Stimulated activated CD8-positive, alpha-beta memory T cell treated with anti-CD3 and anti-CD28 coated beads, Interleukin-7, amount 100 ng/mL, for 1 hour (primary cell): ENCODE measurements at places on chromosomes 12 and 14.

DNA sequence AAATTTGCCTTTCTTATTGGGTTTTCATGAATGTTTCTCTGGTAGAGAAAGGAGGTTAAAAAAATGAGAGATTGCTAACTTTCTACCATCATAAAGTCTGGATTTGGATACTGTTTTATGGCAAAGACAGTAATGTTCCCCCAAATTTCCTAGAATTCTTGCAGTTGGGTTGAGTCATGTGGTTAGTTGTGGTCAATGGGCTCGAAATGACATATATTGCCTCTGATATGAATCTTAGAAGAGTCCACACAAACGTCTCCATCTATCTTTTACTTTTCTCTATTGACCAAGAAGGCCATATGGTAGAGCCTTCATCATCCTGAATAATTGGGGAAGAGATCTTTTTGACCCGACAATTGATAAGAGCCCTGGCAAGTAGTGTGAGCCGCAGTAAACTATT, 119.5 kb upstream of the PMCH start:
- DNase-seq: no peak

GRCh38 chr14:77004711-77005460, 23.6 kb downstream of the IRF2BPL start:
- no peak for DNase-seq

DNA sequence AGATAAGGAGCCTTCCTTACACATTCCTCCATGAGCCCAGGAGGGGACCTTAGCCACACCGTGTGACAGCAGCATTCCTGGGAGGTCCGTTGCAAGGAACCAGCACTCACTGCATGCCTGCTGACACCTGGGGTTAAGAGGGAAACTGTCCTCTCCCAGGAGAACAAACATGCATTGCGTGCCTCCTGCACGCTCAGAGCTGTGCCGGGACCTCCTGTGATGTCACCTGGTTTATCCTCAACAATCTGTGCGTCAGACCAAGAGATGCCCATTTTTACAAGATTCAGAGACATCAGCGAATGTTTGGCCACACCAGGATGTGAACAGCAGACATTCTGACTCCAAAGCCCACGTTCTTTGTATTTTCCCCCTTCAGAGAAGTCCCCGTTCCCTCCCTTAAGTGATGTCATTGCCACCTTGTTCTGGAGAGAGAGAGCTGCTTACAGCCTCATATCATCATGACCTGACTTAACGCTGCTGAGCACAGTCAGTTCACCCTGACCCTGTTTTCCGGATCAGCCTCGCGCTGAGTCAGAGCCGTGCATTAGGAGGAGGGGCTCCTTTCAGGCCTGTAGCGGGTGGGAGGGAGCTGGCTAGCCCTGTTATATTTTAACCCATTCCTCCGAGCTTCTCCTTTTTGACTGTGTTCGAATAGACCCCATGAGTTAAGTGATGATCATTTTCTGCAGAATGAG, 36.2 kb downstream of the TMEM120B start:
- DNase-seq: no peak

- DNase-seq: no peak
Observed at GRCh38 chr12:130948751-130949150, 5.0 kb upstream of the ADGRD1 start.

DNA sequence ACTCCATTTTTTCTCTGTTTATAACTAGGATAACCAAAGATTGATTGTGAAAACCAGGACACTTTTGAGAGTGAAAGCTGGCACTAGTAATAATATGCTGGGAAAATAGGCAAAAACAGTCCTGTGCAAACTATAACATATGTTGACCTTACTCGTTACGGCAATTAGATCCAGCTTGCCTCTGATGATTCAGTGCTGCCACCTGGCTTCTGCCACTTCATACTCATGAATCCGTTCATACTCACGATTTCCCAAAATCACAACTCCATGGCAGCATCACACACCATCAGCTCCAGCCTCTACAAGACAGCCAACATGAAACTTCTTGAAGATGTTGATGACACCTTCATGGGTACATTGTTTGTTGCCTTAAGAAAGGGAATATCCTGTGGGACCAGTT, 49.1 kb upstream of the CAND1 start:
- DNase-seq: no peak
